Kasumi-1 (cell line): ENCODE measurements at places on chromosomes 4 and X.
A peak's percentile ranks its signal among the peaks of the same experiment; 100 is the strongest.

GRCh38 chr4:172109466-172109865, 296.3 kb downstream of the GALNTL6 start:
- no peak for DNase-seq

- DNase-seq = no peak
These were observed 8.3 kb downstream of the HNRNPDL start for GRCh38 chr4:82421796-82422560.

- peak; percentile 48 for DNase-seq
These were observed 89.8 kb downstream of the EIF4E start for GRCh38 chr4:98838977-98839618.

DNA sequence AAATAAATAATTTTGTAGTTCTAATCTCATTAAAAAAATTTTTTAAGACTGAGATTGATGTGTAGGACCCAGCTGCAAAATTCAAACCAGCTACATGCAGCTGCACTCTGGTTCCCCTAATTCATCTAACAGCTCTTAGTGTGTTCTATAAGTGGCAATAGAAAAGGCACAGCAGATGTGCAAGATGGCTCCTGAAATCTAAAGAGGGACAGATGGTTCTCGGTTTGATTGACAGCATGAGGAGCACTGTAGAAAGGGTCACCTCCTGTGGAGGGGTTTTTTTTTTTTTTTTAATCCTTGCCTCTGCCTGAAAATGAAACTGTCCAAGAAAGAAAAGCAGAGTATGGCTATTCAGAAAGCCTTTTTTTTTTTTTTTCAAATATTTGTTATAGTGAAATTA, 16.9 kb upstream of the OCIAD1 start:
- no peak for DNase-seq

DNA sequence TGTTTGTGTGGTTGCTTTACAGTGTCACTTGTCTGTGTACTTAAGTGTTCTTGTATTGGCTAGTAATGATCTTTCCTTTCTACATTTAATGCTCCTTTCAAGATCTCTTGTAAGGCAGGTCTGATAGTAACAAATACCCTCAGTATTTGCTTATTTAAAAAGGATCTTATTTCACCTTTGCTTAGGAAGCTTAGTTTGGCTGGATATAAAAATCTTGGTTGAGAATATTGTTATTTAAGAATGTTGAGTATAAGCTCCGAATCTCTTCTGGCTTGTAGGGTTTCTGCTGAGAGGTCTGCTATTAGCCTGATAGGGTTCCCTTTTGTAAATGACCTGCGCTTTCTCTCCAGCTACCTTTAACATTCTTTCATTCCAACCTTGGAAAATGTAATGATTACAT, 35.7 kb downstream of the LCORL start:
- DNase-seq = no peak

- DNase-seq = no peak
These were observed 32.3 kb upstream of the ZFX start for GRCh38 chrX:24117258-24117657.

DNA sequence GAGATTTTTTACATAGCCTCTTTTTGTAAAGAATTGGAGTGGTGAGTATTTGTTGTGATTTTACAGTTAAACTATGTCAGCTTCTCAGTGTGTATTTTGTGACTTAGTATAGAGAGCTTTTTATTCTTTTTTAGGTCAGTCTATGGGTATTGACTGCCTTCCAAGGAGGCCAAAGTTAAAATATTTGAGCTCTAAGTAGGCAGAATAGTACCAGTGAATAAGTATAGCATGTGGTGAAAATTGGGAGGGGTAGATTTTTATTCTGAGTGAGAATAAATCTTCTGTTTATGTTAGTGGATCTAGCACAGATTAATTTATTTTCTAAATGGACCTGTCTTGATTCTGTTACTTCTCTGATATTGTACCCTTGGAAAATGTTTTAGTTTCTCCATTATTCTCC, 37.5 kb downstream of the HERC3 start:
- no peak for DNase-seq

DNA sequence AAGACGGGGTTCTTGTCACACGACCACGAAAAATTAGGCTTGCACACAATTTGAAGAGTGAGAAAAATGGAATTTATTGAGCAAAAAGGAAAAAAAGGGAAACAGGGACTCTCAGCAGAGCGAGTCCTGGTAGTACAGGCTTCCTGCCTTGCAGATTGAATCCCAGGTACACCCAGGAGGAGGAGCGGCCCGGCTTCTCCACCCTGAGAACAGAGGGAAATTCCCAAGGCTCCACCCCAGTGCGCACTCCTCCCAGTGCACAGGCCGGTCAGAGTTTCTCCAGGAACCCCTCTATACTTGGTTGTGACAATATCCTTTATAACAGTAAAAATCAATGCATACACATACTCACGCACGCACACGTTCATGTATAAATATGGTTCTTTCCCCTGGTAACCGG, 22.0 kb downstream of the SLC4A4 start:
- DNase-seq = no peak

DNA sequence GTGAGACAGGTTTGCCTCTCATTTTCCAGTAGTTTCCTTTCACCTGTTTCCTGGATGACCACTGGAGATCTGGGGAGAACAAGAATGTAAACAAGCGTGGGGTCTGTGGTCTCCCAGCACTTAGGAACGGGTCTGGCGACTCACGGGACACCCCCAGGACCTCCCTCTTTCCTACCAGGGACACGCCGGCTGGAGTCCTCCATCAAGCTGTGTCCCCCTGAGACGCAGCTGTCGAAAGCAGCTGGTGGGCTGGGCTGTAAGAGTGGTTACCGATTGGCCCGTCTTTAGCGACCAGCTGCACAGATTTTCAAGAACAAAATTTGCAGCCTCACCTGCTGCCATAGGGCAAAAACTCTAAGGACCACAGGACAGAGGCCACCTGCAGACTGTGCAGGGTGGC, 11.9 kb downstream of the LRPAP1 start:
- no peak for DNase-seq

DNA sequence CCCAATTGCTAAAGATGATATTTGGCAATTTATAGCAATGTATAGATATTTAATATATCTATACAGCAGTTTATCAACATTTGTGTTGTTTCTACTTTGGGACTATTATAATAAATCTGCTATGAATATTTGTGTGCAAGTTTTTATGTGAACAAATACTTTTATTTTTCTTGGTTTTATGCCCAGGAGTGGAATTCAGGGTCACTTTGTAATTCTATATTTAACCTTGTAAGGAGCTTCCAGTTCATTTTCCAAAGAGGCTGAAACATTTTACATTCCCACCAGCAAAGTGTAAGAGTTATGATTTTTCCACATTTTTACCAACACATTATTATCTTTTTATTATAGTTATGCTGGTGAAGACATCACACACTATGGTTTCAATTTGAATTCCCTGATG, 801.3 kb downstream of the PCDH18 start:
- DNase-seq = no peak

- no peak for DNase-seq
These were observed 2.8 kb downstream of the PSAPL1 start for GRCh38 chr4:7431696-7432530.

DNA sequence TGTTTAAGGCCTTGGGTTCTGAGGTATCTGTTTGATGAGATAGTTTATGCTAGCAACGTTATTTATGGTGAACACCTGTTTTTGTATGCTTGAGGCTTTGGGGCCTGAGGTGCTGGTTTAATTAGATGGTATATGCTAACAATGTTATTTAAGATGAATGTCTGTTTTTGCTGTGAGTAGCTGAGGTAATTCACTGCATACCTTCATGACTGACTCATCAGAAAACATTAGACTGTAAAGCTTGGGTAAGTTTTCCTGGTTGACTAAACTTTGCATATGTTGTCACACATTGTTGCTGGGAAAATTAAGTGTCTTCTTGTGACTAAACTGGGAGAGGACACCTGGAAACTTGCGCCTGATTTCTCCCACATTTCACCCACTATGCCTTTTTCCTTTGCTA, 1026.6 kb downstream of the RAPGEF2 start:
- DNase-seq = no peak

GRCh38 chr4:161496-162284, 37.4 kb downstream of the ZNF718 start:
- DNase-seq = no peak

GRCh38 chr4:81664079-81664478, 192.4 kb upstream of the RASGEF1B start:
- DNase-seq = no peak

DNA sequence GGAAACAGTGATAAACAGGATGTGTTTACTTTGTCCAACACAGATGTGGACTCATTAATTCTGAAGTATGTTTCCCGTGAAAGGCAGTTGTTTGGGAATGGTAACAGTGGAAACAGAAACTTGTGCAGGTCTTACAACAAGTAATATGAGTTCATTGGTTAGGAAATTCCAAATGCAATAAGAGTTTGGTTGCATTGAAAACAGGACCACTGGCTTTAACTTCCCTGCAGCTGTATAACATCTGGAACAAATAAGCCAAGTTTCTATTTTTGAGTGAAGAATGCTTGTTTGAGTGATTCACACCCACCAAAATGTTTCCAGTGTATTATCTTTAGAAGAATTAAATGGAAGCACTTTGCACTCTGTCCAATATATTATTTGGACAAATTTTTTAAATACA, 82.4 kb upstream of the BMP3 start:
- no peak for DNase-seq

DNA sequence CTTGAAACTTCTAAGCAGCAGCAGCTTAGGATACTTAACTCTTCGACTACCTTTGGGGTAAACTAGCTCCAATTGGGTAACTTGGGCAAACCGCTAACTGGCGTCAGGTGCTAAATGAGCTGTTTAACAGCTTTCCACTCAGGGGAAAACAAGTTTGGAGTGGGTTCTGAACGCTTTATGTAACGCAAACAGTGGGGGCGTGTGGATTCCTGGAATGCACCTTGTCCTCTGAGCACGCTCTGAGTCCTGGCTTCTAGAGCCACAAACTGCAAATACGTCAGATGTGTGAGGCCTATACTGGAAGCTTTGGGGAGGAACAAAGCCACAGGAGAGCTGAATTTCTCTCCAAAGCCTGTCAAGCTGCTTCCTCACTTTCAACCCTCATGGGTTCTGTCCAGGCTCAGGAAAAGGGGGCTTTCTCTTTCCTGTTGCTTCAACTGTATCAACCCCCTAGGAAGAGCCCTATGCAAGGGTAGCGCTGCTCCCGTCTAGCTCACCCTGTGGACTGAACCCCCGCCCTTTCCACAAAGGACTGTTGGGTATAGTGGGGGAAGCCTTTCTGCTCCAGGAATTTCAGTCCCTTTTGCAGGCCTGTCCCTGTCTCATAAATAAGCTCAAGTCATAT, 4.5 kb upstream of the WDR1 start:
- DNase-seq = peak; percentile 51

DNA sequence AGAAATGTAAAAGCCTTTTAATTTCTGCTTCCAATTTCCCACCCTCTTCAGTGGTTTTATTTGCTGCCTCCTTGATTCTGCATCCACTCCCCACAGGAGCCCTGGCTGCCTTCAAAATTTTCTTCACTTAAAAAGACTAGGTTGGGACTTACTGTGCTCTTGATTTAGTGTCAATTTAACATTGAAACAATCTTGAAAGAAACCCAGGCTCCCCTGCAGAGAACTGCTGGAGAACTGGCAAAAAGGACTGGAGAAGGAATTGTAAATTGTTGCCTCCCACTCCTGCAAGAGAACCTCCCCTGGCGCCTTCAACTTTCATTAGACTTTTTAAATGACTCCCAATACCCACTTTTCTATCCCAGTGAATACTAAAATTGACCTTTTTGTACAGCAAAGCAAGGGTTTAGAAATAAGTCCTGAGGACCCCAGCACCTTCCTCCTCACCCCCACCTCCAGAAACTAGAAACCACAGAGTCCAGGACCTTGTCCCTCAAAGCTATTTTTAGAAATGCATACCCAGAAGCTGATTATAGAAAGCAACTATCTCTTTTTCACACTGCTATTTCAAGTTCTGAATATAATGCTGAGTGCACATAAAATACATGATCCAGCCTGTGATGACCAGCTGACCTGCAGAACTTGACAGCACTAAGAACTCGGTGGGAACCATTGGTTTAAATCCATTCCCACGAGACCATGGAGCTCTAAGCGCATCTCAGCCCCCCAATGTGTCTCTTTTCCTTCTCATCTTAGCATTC, 155.5 kb downstream of the INPP4B start:
- no peak for DNase-seq

DNA sequence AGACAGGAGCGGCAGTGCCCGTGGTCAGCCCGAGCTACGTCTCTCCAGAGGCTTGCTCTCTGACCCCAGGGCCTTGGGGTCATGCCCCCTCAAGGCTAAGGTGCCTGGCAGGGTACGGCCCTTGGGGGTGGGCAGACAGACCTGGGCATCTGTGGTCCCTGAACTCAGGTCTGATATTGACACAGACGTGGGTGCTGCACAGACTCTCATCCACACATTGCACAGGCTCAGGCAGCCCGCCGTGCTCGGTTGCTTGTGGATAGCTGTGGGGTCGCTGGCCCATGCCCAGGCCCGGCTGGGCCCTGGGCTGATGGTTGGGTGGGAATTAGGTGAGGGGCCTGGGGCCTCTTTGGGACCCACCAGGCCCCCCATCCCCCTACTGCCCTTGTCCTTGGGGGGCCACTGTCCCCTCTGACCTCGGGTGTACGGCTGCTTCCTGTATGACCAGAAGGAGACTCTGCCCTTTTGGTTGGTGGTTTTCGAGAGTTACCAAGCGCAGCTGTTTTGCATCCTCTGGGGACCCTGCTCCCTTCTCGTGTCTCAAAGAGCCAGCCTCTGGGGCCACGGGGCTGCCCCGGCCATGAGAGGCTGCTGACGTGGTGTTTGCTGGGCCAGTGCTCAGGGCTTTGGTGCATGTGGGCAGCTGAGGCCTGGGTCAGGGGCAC, 10.1 kb downstream of the FGFRL1 start:
- DNase-seq = no peak

DNA sequence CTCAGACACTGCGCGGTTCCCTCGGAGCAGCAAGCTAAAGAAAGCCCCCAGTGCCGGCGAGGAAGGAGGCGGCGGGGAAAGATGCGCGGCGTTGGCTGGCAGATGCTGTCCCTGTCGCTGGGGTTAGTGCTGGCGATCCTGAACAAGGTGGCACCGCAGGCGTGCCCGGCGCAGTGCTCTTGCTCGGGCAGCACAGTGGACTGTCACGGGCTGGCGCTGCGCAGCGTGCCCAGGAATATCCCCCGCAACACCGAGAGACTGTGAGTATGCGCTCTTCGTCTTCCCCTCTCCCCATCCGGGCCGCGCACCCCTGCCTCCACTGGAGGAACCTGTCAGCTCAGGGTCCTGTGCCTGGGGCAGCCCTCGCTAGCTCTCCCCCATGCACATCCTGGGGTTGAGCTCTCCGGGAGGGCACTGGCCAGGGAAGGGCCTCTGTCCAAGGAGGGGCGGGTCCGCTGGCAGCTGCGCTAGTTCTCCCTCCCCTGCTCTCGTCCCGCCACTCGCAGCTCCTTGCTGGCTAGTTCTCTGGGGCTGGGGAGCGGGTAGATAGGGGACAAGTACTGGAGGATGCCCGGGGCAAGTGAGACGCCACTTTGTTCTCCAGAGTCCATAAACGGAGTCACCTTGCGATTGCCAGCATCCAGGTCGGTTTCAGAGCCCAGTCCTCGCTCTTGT, 2.2 kb downstream of the SLIT2 start:
- DNase-seq = no peak

GRCh38 chrX:99973572-99974226, 436.4 kb downstream of the PCDH19 start:
- no peak for DNase-seq

- no peak for DNase-seq
These were observed 42.8 kb upstream of the FGF16 start for GRCh38 chrX:77404419-77404818.

- no peak for DNase-seq
These were observed 38.2 kb downstream of the MAGED1 start for GRCh38 chrX:51931566-51932150.
